Vagina (tissue), 2 donors: ENCODE measurements at places on chromosomes 3 and 15.

DNA sequence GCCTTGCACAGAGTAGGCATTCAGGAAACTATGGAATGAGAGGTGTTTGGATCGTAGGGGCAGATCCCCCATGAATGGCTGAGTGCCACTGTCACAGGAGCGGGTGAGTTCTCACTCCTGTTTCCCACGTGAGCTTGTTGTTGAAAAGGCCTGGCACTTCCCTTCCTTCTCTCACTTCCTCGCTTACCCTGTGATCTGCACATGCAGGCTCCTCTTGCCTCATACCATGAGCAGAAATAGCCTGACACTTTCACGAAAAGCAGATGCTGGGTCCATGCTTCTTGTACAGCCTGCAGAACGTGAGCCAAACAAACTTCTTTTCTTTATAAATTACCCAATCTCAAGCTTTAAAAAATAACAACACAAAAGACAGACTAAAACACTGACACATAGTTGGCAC lies 55.4 kb downstream of the AGBL1 start:
- H3K4me1 ChIP-seq, result no peaks in the 10 kb centered on the region
- no peak for DNase-seq
- no peaks in the 10 kb centered on the region for H3K36me3 ChIP-seq
- H3K27ac ChIP-seq, result no peak overlapping the region
- no peak overlapping the region for H3K4me3 ChIP-seq

- no peak for DNase-seq
- no peak overlapping the region for H3K27ac ChIP-seq
- no peaks in the 10 kb centered on the region for H3K27me3 ChIP-seq
- no peaks in the 10 kb centered on the region for H3K36me3 ChIP-seq
Measured at GRCh38 chr3:55571216-55571813, 84.2 kb upstream of the WNT5A start.

GRCh38 chr3:194486540-194487288 lies at the start of gene ATP13A3:
Gene ATP13A3, minus strand, starts transcription at chr3:194487002. Its CDS starts 24,812 bp downstream, at chr3:194462190.
- peaks cover 46% of the 10 kb centered on the region for H3K4me1 ChIP-seq
- peak within 1 kb of the TSS; percentile 59 for H3K4me3 ChIP-seq
- no peaks in the 10 kb centered on the region for H3K27me3 ChIP-seq
- no peaks in the 10 kb centered on the region for H3K36me3 ChIP-seq
- DNase-seq, result peak; percentile 92

GRCh38 chr3:31133541-31133940 lies 239.1 kb upstream of the GADL1 start:
- H3K4me3 ChIP-seq, result no peak overlapping the region
- no peaks in the 10 kb centered on the region for H3K27me3 ChIP-seq
- no peaks in the 10 kb centered on the region for H3K36me3 ChIP-seq
- no peaks in the 10 kb centered on the region for H3K4me1 ChIP-seq

DNA sequence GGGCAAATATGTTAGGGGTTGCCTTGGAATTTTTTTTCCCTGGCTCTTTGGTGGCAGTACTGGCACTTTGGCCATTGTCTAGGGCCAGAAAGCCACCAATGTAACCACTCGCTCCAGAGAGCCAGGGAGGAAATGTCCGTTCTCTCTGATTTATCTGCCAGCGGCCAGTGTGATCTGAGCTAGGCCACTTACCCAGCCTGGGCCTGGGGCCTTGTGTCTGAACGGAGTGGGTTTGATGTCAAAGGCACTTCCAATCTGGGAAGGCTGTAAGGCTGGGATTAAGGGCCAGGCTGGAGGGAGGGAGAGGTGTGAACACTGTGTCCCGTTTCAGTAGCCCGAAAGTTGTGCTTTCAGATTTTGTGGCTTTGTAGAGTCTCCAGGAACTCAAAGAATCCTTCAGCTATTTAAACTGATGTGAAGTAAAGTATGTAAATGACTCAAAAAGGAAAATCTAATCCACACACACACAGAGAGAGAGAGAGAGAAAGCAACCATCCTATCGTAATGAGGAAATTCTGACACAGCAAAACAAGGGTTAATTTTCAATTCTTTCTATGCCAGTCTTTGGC lies 271.0 kb downstream of the PDZRN3 start:
- no peak overlapping the region for H3K27ac ChIP-seq
- no peak for DNase-seq
- no peak overlapping the region for H3K4me3 ChIP-seq
- no peaks in the 10 kb centered on the region for H3K4me1 ChIP-seq
- no peaks in the 10 kb centered on the region for H3K27me3 ChIP-seq
- H3K36me3 ChIP-seq, result no peaks in the 10 kb centered on the region

DNA sequence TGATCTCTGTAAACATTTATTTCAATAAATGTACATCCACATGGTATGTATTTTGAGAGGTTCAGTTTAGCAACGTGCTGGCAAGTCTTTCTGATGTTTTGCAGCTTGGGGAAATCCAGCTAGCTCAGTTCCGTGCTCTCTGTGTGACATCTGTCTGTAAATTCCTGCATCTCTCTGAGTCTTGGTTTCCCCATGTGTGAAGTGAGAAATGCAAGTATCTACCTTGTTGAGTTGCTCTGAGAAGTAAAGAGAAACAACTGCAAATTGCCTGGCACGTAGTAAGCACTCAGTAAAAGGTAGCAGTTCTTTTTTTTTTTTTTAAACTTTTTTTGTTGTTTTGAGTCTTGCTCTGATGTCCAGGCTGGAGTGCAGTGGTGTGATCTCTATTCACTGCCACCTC lies 30.2 kb upstream of the MORF4L1 start:
- H3K27me3 ChIP-seq, result no peaks in the 10 kb centered on the region
- no peaks in the 10 kb centered on the region for H3K36me3 ChIP-seq
- H3K4me3 ChIP-seq, result no peak overlapping the region
- H3K27ac ChIP-seq, result no peak overlapping the region

DNA sequence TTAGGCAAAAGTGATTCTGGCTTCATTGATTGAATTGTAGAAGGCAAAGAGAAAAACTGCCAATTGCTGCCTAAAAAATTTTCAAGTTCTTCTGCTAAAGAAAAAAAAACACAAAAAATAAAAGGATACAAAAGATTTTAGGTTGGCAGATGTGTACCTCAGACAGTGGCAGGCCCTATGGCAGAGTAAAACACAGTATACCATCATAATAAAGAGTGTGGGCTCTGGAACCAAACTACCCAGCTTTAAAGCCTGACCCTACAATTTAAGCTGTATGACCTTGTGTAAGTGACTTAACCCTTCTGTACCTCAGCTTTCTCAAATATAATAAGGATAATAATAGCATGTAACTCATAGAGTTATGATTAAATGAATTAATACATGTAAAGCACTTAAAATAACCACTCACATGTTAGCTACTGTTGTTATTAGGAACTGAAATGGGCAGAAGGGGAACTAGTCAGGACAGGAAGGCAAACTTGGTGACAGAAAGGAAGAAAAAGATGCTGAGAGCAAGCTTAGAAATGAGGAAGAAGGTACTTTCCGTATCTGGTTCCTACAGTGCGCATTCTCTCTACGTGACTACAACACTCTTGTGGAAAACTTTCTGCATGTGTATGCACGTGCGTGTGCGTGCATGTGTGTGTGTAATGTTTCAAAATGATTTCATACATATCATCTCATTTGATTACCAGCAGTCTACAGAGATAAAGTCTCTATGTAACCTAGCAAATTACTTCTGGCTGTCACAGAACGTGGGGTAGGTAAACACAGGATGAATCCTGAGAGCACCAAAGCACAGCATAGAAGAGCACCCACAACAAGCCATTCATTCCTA lies 13.6 kb upstream of the GATM start:
- H3K27ac ChIP-seq, result no peak overlapping the region
- H3K4me1 ChIP-seq, result peaks cover 5% of the 10 kb centered on the region
- no peaks in the 10 kb centered on the region for H3K36me3 ChIP-seq
- no peaks in the 10 kb centered on the region for H3K27me3 ChIP-seq

DNA sequence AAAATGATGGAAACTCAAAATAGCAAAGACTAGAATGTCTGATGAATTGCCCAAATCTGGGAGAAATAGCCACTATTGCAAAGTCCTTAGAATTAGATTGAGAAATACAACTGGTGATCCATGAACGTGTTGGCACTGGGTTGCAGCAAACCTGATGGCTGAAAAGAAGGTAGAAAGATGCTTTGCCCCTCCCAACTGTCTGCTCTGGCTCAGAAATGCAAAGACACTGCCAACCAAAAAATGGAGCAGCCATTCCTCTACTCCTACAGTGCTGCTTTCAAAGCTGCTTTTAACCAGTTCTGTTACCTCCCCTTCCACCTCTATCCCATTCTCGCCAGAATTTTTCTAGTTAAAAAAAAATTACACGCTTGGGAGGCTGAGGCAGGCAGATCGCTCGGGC lies 60.7 kb downstream of the CPA3 start:
- H3K4me1 ChIP-seq, result no peaks in the 10 kb centered on the region
- no peak overlapping the region for H3K4me3 ChIP-seq
- H3K27me3 ChIP-seq, result no peaks in the 10 kb centered on the region
- no peaks in the 10 kb centered on the region for H3K36me3 ChIP-seq
- no peak for DNase-seq

DNA sequence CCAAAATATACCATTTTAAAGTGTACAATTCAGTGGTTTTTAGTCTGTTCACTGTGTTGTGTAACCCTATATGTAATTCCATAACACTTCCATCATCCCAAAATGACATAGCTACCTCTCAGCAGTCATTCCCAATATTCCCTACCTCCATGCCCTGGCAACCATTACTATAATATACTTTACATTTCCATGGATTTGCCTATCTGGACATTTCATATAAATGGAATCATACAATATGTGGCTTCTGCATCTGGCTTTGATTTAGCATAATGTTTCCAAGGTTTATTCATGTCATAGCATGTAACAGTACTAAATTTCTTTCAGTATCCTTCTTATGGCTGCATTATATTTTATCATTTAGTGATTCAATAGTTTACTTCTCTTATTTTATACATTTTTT lies 25.3 kb downstream of the FAM98B start:
- H3K36me3 ChIP-seq, result peaks cover 28% of the 10 kb centered on the region
- no peaks in the 10 kb centered on the region for H3K27me3 ChIP-seq
- H3K4me3 ChIP-seq, result no peak overlapping the region
- no peak overlapping the region for H3K27ac ChIP-seq
- H3K4me1 ChIP-seq, result no peaks in the 10 kb centered on the region

GRCh38 chr3:13574798-13575451 lies 26.0 kb downstream of the FBLN2 start:
- H3K36me3 ChIP-seq, result no peaks in the 10 kb centered on the region
- H3K4me1 ChIP-seq, result peaks cover 55% of the 10 kb centered on the region
- peak overlapping the region; percentile 78 for H3K27ac ChIP-seq

- DNase-seq, result no peak
- H3K27ac ChIP-seq, result no peak overlapping the region
- H3K36me3 ChIP-seq, result no peaks in the 10 kb centered on the region
Measured at GRCh38 chr15:94352636-94353487, 121.5 kb downstream of the MCTP2 start.

DNA sequence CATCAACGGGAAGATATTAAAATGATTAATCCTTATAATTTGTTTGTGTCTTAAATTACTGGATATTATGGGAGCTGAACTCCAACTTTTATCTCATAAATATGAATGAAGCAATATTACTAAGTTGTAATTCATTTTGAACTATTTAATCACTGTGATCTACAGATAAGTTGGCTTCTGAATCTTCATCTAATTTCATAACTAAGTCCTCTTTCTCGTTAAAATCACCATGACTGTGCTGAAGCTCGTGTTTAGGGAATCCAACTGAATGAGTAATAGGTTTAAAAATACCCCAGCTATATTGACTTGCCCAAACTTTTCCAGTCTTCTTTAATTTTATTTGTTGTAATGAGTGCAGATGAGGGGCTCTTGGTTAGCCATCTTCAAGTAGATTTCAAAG lies 14.1 kb downstream of the MDFIC2 start:
- H3K27ac ChIP-seq, result no peak overlapping the region
- no peak for DNase-seq
- no peaks in the 10 kb centered on the region for H3K27me3 ChIP-seq

GRCh38 chr15:90845201-90845949 lies 23.0 kb upstream of the FURIN start:
- no peak for DNase-seq
- no peaks in the 10 kb centered on the region for H3K27me3 ChIP-seq
- no peak overlapping the region for H3K4me3 ChIP-seq
- no peaks in the 10 kb centered on the region for H3K36me3 ChIP-seq

- H3K27me3 ChIP-seq, result no peaks in the 10 kb centered on the region
- peak within 1 kb of the TSS; percentile 99 for H3K4me3 ChIP-seq
- no peaks in the 10 kb centered on the region for H3K36me3 ChIP-seq
- H3K4me1 ChIP-seq, result peaks cover 52% of the 10 kb centered on the region
- DNase-seq, result peak; percentile 96
Measured at GRCh38 chr3:49021813-49022687, at the start of gene NDUFAF3. Gene NDUFAF3, plus strand, starts transcription at chr3:49022121. Its CDS starts 24 bp downstream, at chr3:49022145.

DNA sequence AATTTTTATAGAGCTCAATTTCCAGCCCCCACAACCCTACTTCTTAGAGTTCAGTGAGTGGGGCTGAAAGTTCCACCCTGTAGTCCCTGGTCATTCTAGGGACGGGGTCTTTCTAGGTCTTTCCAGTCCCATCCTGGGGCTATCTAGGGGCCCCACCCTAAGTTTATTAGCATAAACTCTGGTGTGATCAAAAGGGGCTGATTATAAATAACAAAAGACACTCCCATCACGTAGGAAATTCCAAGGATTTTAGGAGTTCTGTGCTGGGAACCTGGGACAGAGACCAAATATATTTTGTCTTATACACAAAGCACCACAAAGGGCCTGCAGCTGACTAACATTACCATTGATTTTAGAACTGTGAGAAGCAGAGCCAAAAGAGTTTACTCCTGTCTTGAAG lies 41.9 kb downstream of the RAD54L2 start:
- no peak overlapping the region for H3K27ac ChIP-seq
- H3K4me3 ChIP-seq, result no peak overlapping the region
- H3K36me3 ChIP-seq, result no peaks in the 10 kb centered on the region
- no peak for DNase-seq
- no peaks in the 10 kb centered on the region for H3K27me3 ChIP-seq
- no peaks in the 10 kb centered on the region for H3K4me1 ChIP-seq
